Naive B cell (primary cell): ENCODE measurements at places on chromosomes 5 and 9.

DNA sequence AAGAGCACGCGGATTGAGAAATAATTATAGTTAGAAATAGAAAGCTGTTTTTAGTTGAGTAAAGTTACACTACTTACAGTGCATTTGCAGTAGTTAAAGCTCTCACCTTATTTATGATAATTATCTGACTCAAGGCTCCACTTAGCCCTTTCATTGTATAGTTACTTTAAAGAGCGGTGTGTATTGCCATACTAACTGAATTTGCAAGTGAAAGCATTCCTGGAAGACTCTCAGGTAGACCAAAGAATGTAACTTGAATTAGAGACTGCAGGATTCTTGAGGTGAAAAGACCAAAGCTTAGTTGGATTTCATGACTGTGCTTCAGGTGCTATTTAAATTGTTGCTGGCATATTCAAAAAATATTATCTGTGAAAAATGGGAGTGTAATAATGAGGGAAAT lies 4.2 kb upstream of the RASA1 start:
- DNase-seq, result no peak

DNA sequence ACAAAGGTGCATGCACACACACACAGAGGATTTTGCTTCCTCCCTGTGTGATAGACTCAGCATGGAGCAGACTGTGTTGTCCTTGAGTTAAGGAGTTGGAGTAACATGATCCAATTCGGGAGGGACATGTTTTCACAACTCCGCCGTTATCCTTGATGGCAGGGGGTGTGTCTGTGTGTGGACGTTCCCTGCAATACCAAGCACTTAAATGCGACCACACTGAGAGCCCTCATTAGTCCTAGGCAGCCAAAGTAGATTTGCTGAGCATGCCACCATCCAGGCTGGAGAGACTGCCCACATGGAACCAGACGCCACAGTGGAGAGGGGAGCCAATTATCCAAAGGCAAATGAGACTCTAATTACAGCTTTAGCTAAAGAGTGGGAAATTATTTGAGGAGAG lies 140.1 kb downstream of the DOCK2 start:
- DNase-seq, result no peak

- no peak for DNase-seq
Measured at GRCh38 chr9:77848404-77848803, 183.2 kb downstream of the GNAQ start.

DNA sequence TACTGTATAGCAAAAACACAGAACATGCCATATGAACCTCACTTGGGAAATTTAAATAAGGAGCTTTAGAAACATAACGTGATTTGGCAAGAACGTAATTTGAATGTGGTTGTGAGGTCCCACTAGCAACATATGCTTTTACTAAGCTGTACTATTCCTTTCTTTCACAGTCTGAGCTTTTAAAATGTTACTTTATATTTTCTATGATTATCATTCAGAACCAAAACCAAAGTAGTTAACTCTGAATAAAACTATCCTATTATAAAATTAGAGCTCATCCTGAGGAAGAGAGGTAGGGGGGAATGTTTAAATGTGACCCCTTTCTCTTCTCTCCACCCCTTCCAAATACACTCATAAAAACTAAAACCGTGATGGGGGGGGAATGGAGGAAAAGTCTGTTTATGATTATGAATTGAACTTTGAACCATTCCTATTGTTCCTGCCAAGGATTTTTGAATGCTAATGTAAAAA lies 435.7 kb downstream of the NFIB start:
- no peak for DNase-seq

DNA sequence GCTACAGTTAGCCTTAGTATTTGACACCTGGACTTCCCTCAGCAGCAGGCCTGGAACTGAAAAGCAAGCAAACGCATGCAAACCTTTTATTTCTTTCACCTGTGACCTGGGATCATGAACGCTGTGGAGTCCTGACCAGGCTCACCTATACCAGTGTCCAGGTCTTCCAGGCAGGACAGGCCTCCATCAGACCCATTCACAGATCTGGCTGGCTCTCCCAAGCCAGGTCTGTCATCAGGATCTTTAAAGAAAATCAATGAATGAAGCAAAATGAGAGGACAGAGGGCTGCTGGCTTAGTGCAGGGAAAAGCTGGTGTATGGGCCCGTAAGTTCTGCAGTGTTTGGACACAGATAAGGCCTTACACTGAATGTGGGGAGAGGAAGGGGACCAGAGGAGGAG lies 96.3 kb upstream of the CPEB4 start:
- DNase-seq, result no peak

GRCh38 chr5:1523480-1523792 lies 324 bp downstream of the LPCAT1 start:
- no peak for DNase-seq

- no peak for DNase-seq
Measured at GRCh38 chr9:130073373-130073772, 19.7 kb downstream of the GPR107 start.

GRCh38 chr5:176381979-176382378 lies 6.4 kb downstream of the NOP16 start:
- DNase-seq, result no peak

DNA sequence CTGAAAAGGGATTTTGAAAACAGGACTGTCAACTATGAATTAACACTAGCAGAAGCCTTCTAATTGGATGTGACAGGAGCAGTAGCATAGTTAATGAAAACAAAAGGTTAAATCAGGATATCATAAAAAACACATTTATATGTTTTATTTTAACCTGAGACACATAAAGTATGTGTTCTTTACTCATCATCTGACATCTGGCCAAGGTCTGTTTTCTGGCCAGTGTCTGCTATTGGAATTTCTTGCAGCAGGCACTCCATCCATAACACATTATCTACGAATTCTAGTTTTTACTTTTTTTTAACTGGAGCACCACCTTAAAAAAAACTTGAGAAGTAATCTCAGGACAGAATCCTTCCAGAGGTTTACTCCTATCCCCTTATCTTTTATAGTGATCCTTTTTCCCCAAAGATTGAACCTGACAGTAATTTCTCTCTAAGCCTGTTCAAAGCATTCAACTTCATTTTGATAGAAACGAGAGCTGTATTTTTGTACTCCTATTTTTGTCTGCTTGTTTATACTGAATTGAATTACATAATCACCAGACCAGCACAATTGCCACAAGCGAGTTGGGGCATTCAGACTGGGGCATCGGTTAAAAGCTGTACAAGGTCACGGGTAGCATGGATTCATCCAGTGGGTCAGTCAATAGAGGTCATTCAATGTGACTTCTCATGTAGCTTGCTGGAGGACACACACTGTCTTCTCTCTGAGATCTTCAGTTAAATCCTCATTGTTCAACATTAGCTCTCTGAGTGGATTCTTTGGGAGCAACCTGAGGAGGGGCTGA lies 205.6 kb upstream of the CLINT1 start:
- DNase-seq, result no peak

DNA sequence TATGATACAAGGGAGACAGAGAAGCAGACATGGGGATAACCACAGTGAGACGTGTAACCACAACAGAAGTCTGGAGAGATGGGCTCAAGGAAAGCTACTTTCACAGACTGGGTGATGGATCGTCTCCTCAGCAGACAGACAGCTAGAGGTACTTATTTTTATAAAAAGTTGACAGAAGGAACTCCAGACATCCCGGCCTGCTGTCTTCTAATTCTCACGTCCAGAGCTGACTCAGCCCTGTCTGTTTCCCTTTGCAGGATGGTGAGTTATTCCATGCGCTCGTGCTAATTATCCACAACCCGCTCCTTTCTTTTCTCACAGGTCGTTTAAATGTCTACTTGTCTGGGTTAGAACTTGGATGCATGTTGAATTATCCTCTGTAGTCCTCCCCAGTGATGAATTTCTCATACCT lies 304.5 kb downstream of the CWC27 start:
- no peak for DNase-seq

DNA sequence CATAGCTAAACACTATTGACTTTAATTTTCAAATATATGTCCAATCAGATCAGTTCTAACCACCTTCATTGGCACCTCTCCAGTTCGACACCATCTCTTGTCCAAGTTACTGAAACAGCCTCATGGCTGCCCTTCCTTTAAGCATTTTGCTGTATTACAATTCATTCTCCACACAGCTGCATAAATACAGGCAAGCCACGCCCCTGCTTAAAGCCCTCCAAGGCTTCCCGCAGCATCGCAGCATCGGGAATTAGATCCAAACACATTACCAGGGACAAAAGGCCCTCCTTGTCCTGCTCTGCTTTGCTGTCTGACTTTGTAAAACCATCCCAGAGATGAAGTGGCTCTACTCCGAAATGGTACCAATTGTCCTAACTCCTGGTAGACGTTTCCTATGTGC lies 75.1 kb upstream of the RAI14 start:
- no peak for DNase-seq

- DNase-seq, result no peak
Measured at GRCh38 chr5:55993013-55993412, 1.8 kb downstream of the IL6ST start.

- DNase-seq, result no peak
Measured at GRCh38 chr9:92934321-92934720, 13.0 kb upstream of the FGD3 start.

DNA sequence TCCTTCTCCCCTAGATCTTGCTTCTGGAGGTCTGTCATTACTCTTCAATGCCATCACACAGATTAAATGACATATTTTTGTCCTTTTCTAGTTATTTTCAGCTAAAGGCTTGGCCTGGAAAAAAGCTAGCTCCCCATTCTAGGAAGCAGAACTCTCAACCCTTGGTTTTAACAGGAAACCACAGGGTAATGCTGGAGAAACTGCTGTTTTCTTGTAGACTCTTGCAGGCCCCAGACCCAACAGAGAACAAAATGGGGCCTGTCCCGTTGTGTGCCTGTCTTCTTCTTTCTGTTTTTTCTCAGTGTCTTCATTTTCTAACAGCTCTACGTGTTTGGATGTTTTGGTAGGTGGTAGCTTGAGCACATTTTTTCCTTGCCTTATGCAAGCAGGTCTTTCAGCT lies 21.5 kb downstream of the DCANP1 start:
- no peak for DNase-seq

DNA sequence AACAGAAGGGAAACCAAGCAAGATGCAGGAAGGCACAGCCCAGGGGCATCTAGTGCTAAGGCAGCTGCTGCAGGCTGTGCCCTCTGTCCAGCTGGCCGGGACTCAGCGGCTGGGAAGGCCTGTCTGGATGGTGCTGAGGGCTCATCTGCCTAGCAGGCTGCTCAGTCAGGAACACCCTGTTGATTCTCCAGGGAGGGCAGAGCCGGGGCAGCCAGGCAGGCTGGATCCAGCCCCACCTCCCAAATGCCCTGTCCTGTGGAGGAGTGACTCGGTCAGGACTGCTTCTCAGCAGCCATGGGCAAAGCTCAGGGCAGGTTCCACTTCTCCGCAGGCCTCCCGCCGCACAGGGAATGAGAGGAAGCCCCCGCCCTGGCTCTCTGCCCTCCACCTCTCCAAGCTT lies 7.8 kb upstream of the LCN9 start:
- no peak for DNase-seq

DNA sequence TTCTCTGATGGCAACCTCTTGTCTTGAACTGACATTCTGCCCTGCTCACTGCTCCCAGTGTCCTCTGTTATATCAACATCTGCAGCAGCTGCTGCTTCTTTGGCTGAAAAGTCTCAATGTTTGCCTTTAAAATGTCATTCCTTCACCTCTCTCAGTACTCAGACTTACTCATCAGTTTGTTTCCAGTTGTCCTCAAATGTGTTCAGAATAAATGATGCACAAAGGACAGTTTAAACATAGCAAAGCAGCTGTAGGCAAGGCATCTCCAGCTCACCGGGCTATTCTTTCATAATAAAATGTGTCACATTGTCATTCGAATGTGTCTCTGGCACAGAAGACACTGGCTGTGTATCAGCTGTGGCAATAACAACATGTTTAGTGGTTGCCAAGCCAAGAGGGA lies 590.9 kb upstream of the ZNF608 start:
- no peak for DNase-seq

- DNase-seq, result peak; percentile 72
Measured at GRCh38 chr9:133163504-133164172, at the start of gene GBGT1. Gene GBGT1 (minus strand): TSS chr9:133163914. CDS start chr9:133162412, 1,502 bp downstream.

GRCh38 chr5:121725450-121725849 lies 126.2 kb upstream of the FTMT start:
- DNase-seq, result no peak

DNA sequence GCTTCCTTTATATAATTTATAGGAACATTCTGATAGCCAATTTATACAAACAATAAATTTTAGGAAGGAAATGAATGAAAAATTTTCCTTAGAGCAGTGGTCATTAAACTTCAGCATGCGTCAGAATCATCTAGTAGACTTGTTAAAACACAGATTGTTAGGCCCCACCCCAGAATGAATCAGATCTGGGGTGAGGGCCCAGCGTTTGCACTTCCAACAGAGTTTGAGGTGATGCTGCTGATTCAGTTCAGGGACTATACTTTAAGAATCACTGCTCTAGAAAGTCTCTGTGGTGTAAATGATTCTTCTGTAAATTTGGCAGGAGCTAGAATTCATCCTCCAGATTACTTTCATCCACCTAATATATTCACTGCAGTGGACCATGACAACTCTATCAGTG lies 80.4 kb downstream of the SLC12A2 start:
- DNase-seq, result no peak

- no peak for DNase-seq
Measured at GRCh38 chr5:52734557-52734956, 53.2 kb upstream of the ITGA1 start.

DNA sequence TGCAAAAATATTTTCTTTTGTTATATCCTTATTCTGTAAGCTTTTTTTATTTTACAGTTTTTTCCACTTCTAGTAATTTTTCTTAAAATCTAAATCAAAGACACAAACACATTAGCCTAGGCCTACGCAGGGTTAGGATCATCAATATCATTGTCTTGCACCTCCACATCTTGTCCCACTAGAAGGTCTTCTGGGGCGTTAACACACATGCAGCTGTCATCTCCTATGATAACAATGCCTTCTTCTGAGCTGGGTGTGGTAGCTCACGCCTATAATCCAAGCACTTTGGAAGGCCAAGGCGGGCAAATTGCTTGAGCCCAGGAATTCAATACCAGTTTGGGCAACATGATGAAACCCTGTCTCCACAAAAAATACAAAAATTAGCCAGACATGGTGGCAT lies 78.9 kb upstream of the LRRC70 start:
- no peak for DNase-seq

- no peak for DNase-seq
Measured at GRCh38 chr5:54517174-54517511, 416 bp upstream of the SNX18 start.

- DNase-seq, result no peak
Measured at GRCh38 chr9:70677055-70677735, 262.7 kb upstream of the KLF9 start.

DNA sequence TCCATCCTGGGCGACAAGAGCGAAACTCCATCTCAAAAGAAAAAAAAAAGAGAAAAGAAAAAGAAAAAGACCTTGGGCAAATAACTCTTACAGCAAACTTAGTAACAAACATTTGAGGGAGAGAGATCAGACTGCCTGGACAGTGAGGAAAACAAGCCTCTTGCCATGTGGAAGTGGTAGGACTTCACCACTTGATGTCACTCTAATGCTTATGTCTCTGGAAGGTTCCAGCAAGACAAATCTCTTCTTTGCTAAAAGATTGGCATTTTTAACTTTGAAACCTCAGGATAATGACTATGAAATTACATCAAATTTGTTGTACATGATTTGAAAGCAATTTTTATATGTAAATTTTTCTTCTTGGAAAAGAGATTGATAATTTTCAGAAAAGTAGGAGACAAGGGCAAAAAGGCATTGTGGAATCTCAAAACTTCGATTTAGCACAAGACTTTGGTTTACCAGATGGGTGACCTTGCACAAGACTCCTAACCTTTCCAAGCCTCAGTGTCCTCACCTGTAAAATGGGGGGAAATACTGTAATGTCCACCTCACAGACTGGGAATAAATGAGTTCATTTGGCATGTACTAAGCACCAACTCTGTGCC lies 5.4 kb downstream of the ACTL7B start:
- DNase-seq, result no peak

GRCh38 chr9:124423591-124423990 lies 8.3 kb upstream of the PSMB7 start:
- DNase-seq, result no peak
